ENCODE measurements at places on chromosomes 12 and 14.

DNA sequence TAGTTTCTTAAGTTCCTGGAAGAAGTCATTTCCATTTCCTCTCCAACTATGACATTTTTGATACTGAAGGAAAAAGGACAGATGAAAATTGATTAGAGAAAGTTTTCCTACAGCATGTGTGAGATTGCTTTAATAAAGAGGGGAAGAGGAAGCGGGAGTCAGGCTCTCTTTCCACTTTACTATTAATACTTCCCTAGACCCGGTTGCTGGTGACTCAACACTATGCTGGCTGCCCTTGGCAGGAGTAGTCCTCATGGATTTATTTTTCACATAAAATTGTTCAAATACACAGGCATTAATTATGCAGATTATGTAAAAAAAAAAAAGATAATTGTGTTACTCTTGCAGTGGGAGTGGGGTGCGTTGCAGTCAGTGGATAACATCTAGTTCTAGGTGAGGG lies 293.4 kb downstream of the EGLN3 start:
- DNase-seq = no peak

DNA sequence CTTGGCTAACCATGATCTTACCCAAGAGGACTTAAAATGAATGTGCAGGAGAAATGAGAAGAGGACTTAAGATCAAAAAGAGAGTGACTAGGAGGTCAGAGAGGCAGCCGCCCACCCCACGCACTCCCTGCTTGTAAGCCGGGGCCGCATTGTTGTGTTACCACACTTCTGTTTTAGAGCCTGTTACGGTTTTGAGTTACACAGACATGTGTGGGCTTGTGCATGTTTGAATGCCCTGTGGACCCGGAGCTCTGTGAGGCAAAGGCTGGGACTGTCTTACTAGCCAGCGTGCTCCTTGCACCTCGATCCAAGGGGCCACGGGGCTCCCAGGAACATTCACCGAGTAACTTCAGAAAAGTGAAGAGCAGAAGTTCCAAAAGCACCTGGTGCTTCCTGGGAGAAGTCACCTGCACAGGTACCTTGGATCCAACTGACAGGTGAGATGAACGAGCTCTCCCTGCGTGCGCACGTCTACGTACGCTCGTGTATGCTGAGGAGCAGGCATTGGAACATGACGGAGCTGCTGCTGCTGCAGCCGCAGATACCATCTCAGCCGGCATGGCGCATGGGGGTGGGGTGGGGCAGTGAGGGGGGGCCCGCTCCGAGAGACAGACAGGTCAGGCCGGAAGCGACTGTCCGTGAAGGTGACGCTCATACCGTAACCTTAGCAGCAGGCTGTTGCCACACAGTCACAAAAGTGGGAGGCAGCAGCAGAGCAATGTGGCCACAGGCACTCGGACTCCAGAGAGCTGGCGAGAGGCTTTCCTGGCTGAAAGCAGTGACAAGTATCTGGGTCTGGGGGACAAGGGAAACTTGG lies 23.7 kb downstream of the SFSWAP start:
- DNase-seq = no peak

DNA sequence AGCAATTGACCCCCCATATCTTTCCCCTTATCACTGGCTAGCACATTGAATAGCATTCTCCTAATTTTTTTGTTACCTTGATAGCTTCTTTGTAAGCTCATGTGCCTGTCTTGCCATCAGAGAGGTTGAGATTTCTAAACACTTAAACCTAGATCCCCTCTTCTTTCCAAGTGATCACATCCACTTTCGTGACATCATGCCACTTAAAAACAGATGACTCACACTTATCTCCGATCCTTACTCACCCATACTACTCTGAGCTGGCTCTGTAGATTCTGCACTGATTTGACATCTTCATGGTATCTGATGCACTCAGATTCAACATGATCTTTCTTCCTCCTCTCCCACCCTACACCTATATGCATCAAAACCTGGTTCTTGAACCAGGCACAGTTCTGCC lies 10.5 kb downstream of the GPR137C start:
- no peak for DNase-seq

DNA sequence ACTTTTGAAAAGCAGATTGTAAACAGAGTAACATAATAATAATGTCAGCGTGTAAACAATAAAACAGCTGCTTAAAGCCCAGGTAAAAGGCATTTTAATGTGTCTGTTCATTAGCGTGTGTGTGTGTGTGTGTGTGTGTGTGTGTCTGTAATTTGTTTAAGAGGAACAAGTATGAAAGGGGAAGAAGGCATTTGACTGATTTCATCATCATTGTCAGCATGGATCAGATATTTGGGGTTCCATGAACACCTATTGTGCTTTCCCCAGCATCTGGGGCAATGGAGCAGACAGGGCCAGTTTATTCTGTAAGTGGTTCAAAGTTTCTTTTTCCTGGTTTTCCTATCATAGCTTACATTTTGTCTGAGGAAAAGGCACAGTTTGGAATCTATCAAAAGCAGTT lies 28.9 kb downstream of the SLC25A21 start:
- no peak for DNase-seq

- DNase-seq = no peak
Measured at GRCh38 chr14:102810523-102810922, 33.3 kb downstream of the TRAF3 start.

DNA sequence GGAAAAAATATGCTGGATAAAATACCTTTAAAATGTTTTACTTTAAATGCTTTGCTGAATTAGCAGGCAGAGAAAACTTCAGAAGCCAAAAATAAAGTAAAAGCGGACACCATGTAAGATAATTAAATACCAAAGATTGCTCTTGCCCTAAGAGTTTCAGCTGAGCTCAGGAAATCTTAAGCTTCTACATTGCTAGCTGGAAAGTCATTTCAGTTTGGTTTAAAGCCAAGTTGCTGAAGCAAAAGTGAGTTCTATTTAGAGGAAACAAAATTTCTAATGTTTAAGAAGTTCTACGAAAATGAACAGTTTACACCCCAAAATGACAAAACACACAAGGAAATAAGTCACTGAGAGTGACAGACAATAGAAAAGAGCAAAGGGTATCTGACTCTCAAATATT lies 310.0 kb downstream of the ADAMTS20 start:
- DNase-seq = no peak

GRCh38 chr12:85814071-85814470 lies 22.1 kb downstream of the RASSF9 start:
- no peak for DNase-seq

- DNase-seq = no peak
Measured at GRCh38 chr12:49980501-49981349, 8.0 kb downstream of the AQP6 start.

DNA sequence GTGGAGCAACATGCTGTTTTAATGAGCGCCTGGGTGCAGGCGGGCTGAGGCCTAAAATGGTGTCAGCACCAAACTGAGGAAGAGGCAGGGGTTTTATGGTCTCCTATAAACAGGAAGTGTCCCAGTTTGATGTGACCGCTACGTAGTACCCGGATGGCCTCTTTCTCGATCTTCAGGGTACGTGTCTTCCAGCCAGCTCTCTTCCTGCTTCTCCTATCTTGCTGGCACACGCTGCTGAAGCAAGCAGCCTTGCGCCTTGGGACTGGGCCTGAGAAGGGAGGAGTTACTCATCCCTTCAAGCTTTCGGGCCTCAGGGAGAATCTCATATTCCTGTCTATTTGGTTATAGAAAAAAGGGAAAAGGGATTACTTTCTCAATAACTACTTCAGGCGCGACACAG lies 28.2 kb upstream of the RNASE1 start:
- no peak for DNase-seq

- DNase-seq = no peak
Measured at GRCh38 chr14:90093942-90094595, 32.3 kb downstream of the KCNK13 start.

GRCh38 chr12:77489331-77489970 lies 341.2 kb upstream of the NAV3 start:
- no peak for DNase-seq

GRCh38 chr12:117006333-117006732 lies 92.9 kb downstream of the TESC start:
- DNase-seq = no peak

GRCh38 chr12:73950507-73950906 lies 587.1 kb upstream of the ATXN7L3B start:
- no peak for DNase-seq

DNA sequence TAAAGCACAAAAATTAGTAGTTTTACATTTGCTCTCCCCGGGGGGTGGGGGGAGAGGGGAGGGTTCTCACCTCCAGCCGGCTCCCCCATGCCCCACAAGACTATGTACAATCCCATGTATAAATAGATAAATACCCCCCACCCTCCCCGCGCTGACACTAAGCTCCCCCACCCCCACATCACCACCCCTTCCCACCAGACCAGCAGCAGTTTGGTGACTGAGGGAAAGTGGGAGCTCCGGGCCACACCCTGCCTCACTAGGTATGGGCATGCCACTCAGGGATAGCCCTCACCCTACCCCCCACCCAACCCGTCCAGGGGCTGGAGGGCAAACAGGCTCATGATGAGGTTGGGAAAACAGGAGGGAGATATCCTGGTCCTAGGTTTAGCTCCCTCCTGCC lies 1.9 kb upstream of the PRKAG1 start:
- no peak for DNase-seq

- DNase-seq = no peak
Measured at GRCh38 chr12:131123817-131124216, 170.1 kb downstream of the ADGRD1 start.

DNA sequence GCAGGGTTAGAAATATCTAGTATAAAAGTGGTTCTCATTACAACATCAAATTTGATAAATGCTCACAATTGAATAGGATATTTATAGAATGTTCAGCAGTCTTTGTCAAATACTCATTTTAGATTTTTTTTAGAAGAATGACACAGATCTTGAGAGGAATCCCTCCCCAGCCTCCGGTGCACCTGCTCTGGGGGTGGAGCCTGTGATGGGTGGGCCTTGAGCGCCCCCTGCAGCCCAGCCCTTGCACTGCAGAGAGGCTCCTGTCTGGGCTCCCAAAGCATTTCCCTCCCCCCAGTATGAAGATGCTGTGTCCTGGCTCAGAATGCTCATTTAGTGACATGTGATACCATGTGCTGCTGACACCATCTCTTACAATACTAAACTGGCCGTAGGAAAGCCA lies 792.3 kb downstream of the TMEM121 start:
- no peak for DNase-seq

DNA sequence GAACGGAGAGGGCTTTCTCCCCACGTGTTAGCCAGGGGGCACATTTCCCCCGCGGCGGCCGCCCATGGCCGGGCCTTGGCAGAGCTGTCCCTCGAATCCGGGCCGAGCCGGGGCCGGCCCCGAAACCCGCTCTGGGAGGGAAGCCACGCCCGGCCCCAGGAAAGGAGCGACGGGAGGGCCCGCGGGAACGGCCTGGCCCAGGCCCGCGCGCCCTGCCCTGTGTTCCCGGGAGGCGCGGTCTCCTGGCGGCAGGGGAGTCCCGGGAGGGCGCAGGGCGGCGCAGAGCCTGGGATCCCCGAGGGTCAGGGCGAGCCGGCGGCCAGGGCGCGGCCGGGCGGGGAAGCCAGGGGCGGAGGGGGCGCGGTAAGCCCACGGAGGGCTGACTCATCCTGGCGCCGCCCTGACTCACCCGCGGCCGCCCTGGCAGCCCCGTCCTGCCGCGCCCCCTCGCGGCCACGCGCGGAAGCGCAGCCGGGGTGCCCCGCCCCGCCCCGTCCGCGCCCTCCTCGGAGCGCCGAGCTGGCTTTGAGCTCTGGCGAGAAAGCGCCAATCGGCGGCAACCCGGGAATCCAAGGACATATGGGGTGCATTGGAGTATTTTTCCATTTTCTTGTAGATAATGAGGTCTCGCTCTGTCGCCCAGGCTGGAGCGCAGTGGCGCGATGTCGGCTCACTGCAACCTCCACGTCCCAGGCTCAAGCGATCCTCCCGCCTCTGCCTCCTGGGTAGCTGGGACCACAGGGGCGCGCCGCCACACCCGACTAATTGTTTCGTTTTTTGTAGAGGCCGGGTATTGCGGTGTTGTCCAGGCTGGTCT lies 31.8 kb upstream of the PLEKHG6 start:
- peak; percentile 65 for DNase-seq

- DNase-seq = no peak
Measured at GRCh38 chr12:108955225-108955835, 65.5 kb downstream of the SVOP start.

GRCh38 chr12:106308121-106308520 lies 5.6 kb downstream of the TCP11L2 start:
- no peak for DNase-seq

DNA sequence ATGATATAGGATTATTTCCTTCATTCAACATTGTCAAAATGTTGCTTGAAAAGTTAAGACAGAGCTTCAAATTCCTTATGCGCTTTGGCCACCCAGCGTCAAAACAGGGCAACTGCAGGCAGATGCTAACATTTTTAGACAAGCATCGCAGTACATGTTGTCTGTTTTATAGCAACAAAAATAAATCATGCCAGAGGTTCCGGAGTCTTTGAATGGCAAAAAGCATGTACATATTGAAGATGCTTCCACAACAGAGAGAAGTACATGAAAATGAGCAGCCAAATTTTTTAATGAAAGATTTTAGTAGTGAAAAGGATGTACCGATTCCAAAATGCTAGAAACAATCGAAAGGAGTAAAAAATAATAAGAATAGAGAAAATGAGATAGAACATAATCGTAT lies 49.8 kb upstream of the USP15 start:
- DNase-seq = no peak

GRCh38 chr14:101226265-101226602 lies 322.7 kb upstream of the RTL1 start:
- DNase-seq = no peak

GRCh38 chr14:97162621-97163020 lies 365.4 kb downstream of the VRK1 start:
- DNase-seq = no peak

- no peak for DNase-seq
Measured at GRCh38 chr12:83528571-83528970, 841.9 kb downstream of the TMTC2 start.

GRCh38 chr14:23544511-23545447 lies 6.8 kb downstream of the ZFHX2 start:
- peak; percentile 96 for DNase-seq

GRCh38 chr14:94388384-94389103 lies at the start of gene SERPINA1:
SERPINA1 (minus strand) TSS chr14:94388602; CDS start chr14:94383237, 5,365 bp downstream.
- DNase-seq = no peak

- DNase-seq = no peak
Measured at GRCh38 chr12:1934831-1935230, 16.4 kb upstream of the CACNA2D4 start.

GRCh38 chr12:89391726-89392336 lies 39.5 kb upstream of the DUSP6 start:
- DNase-seq = no peak
